Globus pallidus (tissue), 1 donor: ENCODE measurements at places on chromosomes 12 and 14.
A peak's percentile ranks its signal among the peaks of the same experiment; 100 is the strongest.

- DNase-seq = no peak
Observed at GRCh38 chr14:94617988-94618822, 6.0 kb downstream of the SERPINA3 start.

DNA sequence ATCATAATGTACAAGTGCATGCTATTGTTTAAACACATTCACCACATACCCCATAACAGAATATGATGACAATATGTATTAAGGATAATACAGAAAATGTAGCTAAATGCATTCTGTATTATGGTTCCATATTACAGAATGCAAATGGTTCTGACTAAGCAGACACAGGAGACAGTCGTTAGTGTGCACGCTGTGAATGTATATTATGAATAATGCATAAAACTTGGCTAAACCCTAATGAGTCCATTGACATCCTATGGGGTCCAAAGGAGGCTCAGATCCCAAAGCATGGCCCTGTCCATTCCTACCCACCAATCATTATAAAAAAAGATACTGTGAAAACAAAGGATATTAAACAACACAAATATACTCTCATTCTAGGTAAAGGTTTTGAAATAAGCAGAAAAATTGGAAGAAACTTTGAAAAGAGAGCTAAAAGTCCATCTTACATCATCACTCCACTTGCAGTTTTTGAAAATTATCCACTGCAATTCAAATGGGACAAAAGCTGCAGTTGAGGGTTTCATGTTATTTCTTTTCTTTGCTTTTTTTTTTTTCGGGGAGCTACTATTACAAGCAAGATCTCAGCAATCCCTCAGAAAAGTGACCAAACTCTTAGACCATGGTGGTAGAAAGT, 415.1 kb downstream of the BCAT1 start:
- DNase-seq = no peak

- DNase-seq = no peak
Observed at GRCh38 chr14:61462566-61463193, 141.3 kb downstream of the PRKCH start.

- no peak for DNase-seq
Observed at GRCh38 chr14:100504372-100505078, 82.7 kb downstream of the BEGAIN start.

DNA sequence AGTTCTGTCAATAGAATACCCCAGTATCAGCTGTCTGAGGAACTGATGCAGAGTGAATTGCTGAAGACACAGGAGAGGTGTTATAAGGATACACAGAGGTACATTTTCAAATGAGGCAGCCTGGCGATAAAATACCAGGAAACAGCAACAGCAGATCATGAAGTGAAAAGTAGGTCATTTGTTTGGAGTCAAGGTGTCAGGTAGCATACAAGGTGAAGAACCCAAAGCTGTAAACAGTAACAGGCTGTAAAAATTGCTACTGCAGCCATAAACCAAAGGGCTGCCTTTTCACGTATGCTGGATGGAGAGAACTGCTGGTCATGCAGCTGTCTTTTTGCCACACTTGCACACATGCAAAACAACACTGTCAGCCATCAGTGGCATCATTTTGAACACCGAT, 9.3 kb upstream of the TWF1 start:
- no peak for DNase-seq

DNA sequence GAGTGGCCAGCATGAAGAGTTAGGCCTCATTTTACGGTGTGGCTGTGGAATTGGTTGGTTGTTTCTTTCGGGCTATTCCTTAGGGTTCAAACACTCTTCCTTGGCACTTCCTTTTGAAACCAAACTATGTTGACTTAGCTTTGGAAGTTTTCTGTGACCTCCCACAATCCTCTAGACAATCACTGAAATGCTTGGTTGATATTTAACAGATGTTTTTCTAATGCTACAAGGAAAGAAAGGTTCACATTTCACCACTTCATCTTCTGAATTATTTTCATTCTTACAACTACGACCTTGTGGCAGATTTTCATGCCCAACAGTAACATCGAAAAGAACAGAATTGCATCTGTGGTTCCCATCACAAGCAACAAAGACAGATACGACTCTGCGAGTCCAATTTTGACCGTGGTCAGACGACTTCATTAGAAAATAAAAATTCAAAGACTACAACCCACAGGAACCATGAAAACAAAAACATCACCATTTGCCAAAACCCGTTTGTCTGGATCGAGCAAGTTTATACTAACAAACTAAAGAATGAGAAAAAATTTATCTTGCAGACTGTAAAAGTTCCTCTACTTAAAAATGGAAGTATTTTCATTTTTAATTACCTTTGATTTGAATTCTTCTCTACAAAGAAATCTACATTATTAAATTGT, 16.9 kb downstream of the PRKAB1 start:
- no peak for DNase-seq

GRCh38 chr12:90287585-90287984, 578.9 kb upstream of the ATP2B1 start:
- DNase-seq = no peak

- no peak for DNase-seq
Observed at GRCh38 chr12:77919450-77919849, 88.8 kb downstream of the NAV3 start.

- DNase-seq = no peak
Observed at GRCh38 chr12:19830446-19830845, 391.2 kb downstream of the AEBP2 start.

- no peak for DNase-seq
Observed at GRCh38 chr12:44317651-44318126, 481.8 kb downstream of the TMEM117 start.

GRCh38 chr14:95444132-95445129, 72.0 kb downstream of the SYNE3 start:
- no peak for DNase-seq

- peak; percentile 40 for DNase-seq
Observed at GRCh38 chr12:109147954-109148353, 31.6 kb downstream of the ACACB start.

DNA sequence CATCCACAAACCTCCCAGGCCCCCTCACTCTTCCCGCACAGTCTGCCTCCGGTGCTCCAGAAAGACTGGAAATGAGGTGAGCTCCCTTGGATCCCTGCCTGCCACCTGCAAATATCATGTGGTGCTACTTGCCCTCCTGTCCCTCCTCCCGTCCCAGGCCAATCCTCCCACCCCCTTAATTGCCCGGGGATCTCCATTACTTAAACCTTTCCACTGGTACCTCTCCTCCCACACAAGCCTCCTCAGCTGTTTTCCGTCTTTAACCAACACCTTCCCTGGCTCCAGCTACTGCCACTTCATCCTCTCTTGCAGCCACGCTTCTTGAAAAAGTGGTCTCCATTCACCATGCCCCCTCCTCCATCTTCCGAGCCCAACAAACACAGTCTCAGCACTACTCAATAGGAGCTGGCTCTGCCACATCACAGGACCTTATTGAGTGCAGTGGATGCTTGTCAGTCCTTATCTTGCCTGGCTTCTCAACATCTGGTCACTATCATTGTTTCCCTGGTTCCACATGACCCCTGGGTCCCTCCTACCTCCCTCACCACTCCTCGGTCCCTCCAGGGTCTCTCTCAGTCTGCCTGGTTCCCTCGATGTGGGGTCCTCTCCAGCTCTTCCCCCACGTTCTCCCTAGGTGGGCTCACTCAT, 11.5 kb downstream of the FAIM2 start:
- DNase-seq = no peak

DNA sequence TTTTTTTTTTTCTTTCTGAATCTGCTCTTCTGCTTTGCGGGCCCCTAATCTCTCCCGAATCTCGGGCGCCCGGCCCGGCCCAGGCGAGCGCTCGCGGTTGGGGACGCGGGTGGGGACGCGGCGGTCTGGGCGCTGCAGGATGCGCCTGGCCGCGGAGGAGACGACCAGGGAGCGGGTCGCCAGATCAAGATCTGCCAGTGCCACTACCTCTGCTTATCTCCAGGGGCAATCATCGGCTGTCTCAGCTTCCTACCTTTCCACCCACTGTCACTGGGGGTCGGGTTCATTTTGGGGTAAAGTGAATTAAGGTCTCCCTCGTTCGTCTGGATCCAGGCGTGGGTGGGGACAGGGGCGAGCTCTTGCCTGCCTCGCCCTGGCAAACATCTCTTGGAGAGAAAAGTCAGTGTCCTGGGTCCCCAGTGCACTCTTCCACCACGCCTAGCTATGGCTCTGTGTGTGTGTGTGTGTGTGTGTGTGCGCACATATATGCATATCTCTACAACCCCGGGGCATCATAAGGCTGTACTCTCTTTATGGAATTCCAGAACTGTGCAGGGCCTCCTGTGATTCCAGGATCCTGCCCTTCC, 422.3 kb downstream of the VRK1 start:
- no peak for DNase-seq

- DNase-seq = no peak
Observed at GRCh38 chr14:63604626-63605025, 37.0 kb downstream of the WDR89 start.

- peak; percentile 98 for DNase-seq
Observed at GRCh38 chr14:93752980-93753561, 35.2 kb downstream of the PRIMA1 start.

GRCh38 chr12:77354766-77355362, 289.5 kb upstream of the E2F7 start:
- DNase-seq = no peak

GRCh38 chr12:47378907-47379306, 299.1 kb upstream of the AMIGO2 start:
- no peak for DNase-seq

- no peak for DNase-seq
Observed at GRCh38 chr14:36509069-36509917, 10.7 kb downstream of the NKX2-1 start.

GRCh38 chr14:34081101-34081575, 130.3 kb upstream of the EGLN3 start:
- DNase-seq = no peak

DNA sequence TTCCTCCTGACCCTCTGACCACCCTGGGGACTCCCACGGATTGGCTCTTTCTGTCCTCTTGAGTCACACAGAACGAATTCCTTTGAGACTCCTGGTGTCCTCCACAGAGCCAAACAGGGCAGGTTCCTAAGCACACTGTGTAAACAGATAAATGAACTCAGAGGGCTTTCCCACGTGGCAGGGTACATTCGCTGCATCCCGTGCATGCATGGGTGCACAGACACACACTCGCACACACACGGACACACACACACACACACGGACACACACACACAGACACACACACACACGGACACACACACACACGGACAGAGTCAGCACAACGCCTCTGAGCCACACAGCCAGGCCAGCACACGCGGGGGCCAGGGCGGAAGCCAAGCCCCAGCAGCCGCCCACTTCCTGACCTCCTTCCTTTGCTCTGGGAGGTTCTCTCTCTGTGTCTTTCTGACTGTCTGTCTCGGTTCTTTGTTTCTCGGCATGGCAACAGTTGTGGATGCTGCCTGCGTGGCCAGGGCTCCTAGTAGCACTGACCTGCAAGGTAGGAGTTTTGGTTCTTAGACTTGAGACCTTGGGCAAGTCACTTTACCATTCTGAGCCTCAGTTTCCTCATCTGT, 706 bp downstream of the CRACR2A start:
- no peak for DNase-seq

GRCh38 chr14:56891226-56891625, 80.9 kb upstream of the OTX2 start:
- peak; percentile 5 for DNase-seq

GRCh38 chr14:53542732-53543131, 389.6 kb upstream of the DDHD1 start:
- no peak for DNase-seq
